ENCODE measurements at places on chromosomes 11 and 22.

- peak; percentile 79 for DNase-seq
Observed at GRCh38 chr22:29359469-29359868, 28.9 kb downstream of the AP1B1 start.

DNA sequence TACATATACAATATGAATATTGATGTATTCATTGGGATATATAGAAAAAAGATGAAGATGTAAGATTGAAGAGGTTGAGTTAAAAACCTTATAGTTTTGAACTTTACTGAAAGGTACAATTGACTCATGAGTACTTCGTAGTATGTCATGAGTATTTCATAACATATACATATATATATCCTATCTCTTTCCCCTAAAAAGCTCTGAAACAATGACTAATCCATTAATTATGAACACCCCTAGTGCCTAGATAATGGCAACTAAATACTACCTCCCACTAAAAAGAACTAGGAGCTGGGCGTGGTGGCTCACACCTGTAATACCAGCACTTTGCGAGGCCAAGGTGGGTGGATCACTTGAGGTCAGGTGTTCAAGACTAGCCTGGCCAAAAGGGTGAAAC, 31.5 kb downstream of the SLC35F2 start:
- DNase-seq: no peak

GRCh38 chr11:123559523-123559955, 94.9 kb downstream of the SCN3B start:
- no peak for DNase-seq

DNA sequence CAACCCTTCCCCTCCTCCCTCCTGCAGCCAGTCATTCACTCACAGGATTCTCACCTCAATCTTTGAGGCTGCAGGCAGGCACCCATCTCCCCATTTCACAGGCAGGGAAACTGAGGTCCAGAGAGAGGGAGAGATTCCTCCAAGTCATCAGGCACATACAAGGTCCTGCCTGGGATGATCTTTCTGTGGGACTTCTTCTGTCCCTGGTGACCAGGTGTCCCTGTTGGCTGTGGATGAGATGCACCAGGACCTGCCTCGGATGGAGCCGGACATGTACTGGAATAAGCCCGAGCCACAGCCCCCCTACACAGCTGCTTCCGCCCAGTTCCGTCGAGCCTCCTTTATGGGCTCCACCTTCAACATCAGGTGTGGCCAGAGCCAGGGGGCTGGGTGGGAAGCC, 7.8 kb downstream of the FTH1 start:
- no peak for DNase-seq

DNA sequence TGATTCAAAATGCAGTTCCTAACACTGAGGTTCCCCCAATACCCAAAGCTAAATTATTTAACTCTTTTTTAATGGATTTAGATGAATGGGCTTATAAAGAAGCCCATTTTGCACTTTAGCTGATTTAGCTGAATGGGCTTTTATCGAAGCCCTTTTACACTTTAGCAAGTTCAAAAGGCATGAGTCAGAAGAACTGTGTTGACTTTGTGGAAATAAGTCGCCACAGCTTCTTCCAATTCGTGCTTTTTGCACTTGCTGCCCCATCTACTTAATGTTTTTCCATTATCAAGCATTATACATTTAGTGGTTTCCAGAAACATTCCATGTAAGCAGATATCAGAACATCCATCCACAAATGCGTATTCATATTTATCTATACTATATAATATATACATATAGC, 20.5 kb upstream of the GRIA4 start:
- no peak for DNase-seq

- DNase-seq: no peak
Observed at GRCh38 chr11:68467201-68467834, 6.8 kb downstream of the PPP6R3 start.

- DNase-seq: no peak
Observed at GRCh38 chr11:96125400-96125799, 201.5 kb upstream of the MTMR2 start.

Data from glutamatergic neuron (in vitro differentiated cells).